ENCODE measurements at places on chromosomes 7 and 10.

DNA sequence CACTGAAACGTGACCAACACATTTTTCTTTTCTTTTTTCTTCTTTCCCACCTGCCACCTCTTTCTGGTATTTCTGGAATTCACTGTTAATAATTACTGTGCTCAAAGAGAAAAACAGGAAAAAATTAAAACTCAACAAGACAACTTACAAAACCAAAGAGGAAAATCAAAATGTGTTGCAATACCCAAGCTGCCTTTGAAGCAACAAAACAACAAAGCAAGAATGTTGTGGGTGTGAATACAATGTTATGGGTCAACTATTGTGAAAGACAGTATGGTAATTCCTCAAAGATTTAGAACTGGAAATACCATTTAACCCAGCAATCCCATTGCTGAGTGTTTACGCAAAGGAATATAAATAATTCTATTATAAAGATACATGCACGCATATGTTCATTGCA lies 415.1 kb downstream of the GFRA1 start:
- DNase-seq = peak; percentile 77

GRCh38 chr7:130595986-130596385 lies 72.6 kb downstream of the COPG2 start:
- DNase-seq = no peak

DNA sequence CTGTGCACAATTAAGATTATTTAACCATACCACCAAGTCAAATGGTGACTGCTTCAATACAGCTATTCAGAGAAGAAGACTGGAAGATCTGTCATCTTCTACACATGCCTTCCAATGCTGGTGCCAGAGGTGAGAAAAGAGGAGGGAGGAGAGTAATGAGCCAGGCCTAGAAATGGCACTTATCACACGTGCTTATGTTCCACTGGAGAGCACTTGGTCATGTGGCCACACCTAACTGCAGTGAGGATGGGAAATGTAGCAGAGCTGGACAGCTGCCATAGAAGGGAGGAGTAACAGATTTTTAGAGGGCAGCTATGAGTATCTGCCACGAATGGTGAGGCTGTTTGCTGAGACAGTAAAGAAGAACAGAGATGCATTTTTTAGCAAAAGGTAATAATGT lies 77.1 kb downstream of the MPLKIP start:
- DNase-seq = peak; percentile 40

DNA sequence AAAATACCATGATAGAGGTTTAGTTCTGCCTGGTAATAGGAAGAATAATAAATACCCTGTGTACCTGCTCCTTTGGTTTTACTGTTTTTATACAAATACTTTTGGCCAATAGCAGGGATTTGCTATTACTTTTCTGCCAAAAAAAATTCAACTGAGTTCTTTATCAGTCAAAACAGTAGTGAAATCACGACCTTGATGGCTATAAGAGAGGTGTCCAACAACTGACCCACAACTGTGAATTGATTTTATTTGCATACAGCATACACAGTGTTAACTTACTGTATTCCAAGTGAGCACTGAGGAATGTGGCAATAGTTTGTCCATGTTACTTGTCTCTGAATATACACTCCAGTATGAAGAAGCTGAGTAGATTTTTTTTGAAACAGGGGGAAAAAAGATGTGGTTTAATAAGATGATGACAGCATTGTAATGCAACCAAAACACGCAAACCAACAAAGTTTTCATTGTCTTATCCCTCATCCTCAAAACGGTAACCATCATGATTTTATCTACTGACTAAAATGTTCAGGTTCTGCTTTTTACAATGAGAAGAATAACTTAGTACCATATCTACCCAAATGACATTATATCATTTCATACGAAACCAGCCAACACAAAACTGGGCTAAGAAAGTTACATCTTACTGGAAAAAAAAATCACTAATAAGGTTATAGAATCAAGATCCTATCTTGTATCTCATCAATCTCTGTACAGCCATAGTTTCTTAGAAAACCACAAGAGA lies 63.3 kb downstream of the GSAP start:
- DNase-seq = no peak

- DNase-seq = peak; percentile 5
Measured at GRCh38 chr7:36182854-36183604, 30.0 kb downstream of the EEPD1 start.

GRCh38 chr10:26737730-26738129 lies 40.2 kb downstream of the PDSS1 start:
- DNase-seq = peak; percentile 85

- DNase-seq = peak; percentile 77
Measured at GRCh38 chr10:117271427-117271826, 30.5 kb downstream of the SLC18A2 start.

DNA sequence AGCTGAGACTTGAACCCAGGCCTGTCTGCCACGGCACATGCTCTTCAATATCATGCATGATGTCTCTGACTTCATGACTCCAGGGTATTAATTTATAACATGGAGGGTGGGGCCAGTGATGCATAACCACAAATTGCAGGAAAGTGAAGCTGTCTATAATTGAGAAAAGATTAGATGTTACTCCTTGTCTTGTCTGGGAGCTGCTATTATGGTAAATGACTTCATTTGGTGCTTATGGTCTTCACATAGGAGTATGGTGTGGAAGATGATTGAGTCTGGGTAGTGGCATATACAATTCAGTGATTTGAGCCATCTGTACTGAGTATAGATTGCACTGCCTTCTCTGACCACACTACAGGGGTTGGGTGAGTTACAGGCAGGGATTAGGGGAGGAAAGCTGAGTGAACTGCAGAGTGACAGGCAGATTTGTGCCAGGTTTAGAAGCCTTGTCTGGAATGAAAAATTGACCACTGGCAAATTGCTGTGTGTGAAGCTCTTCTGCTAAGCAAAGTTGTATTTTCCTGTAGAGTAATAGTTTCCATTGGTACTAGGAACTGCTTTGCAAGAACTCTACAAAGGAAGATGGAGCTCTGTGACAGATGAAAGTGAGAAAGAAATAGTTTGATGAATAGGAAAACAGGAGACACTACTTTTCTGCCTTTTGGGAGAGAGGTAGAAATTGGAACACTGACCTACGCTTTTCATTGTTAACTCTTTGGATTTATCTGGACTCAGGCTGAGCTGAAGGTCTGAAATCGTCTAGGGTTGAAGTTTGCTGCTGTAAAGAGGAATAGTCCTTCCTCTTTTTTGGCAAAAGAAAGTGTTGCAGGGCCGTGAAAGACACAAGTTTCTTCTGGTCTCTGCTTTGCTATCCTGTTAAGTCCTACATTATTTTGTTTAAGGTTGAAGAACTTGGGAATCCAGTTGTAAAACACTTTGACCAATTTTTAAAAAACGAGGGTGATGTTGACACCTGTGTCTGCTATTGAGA lies 2.7 kb downstream of the SND1 start:
- peak; percentile 19 for DNase-seq

Data from epithelial cell of esophagus (primary cell).